ENCODE measurements at places on chromosomes 4 and X.

GRCh38 chr4:25351777-25352416 lies 25.2 kb upstream of the ANAPC4 start:
- no peak for DNase-seq

GRCh38 chr4:13968723-13969122 lies 341.2 kb upstream of the BOD1L1 start:
- no peak for DNase-seq

- no peak for DNase-seq
These were observed 40.1 kb upstream of the SPOCK3 start for GRCh38 chr4:167274351-167274750.

- no peak for DNase-seq
These were observed 25.4 kb upstream of the TNIP3 start for GRCh38 chr4:121189326-121190215.

GRCh38 chr4:158782551-158783360 lies 13.9 kb downstream of the FNIP2 start:
- no peak for DNase-seq

- no peak for DNase-seq
These were observed 417.4 kb downstream of the SPOCK3 start for GRCh38 chr4:166816890-166817289.

DNA sequence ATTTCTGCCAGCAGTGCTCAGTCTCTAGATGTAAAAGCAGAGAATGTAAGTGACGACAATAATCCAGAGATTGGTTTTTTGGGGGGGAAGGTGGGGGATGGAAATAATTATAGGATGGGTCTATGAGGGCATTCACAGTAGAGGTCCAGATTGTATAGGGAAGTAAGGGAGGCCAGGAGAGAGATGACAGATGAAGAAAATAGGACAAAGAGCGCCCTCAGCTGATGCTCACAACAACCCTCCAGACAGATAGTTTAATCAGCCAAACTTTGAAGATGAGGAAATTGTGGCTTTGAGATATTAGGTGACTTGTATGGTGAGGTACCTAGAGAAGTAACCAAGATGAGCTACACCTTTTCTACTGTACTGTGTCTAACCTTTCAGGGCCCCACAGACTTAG lies 137.9 kb downstream of the MAGEB17 start:
- no peak for DNase-seq

DNA sequence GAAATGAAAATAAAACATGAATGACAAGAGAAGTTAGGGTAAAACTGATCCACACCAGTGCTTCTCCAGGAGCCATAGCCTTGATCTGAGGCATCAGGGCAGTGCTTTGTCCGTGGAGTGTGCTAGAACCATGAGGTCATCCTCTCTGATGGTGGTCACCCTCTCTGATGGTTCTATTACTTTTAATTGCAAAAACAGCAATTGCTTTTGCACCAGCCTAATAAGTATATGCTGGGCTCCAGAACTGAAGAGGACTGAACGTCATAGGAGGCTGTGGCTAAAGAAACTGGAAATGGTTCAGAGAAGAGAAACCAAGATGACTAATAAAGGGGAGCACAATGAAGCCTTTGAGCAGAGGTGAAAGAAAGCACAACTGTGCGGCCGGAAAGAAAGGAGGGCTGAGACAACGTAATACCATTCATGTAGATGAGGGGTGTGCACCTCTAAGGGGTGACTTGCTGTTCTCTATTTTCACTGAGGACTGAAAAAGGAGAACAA lies 17.0 kb upstream of the TMEM154 start:
- DNase-seq: no peak

- no peak for DNase-seq
These were observed 91.4 kb downstream of the DCTD start for GRCh38 chr4:182825786-182826185.

Measured in NCI-H187 (cell line).